Activated naive CD8-positive, alpha-beta T cell treated with anti-CD3 and anti-CD28 coated beads, Interleukin-2, amount 50 U/mL, for 16 hours (primary cell): ENCODE measurements at places on chromosomes 12 and 14.

- DNase-seq, result no peak
Measured at GRCh38 chr14:32259368-32260013, 56.4 kb upstream of the RNU6-8 start.

DNA sequence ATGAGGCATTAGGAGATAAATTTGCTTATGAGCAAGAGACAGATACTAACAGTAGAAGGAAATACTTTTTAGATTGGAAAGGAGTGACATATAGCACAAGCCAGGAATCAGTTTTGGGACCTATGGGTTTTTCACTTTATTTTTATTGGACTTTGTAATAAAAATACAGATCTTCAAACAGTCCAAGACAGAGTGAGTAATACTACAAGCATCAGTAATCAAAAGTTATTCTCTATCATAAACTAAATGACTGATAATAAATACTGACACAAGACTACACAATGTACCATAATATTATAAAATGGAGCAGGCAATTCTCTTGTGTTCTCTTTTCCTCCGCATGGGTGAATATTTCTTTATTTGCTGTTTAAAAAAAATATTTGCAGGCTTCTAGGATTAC, 85.8 kb downstream of the DERA start:
- DNase-seq, result no peak

DNA sequence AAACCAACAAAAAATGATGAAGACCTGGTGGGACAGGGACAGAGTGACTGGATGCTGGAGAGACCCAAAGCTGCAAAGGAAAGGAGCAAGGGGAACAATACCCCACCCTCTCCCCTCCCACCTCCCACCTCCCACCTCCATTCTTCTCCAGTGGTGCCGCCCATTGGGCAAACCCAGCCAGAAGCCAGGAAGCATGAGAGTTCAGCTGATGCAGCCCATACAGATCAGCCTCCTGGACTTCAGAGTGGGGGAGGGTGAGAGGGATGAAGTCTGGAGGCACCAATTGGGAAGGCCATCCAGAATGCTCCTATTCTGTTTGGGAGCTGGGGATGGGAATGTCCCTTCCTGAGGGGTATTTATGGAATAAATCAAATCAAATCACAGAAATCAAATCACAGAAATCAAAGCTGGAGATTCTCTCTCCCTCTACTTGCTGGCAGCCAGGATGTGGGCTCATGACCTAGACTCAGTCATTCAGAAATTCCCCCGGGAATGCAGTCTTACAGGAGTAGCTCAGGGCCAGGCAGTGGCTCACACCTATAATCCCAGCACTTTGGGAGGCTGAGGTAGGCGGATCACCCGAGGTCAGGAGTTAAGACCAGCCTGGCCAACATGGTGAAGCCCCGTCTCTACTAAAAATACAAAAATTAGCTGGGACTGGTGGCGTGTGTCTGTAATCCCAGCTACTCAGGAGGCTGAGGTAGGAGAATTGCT, 31.1 kb downstream of the IRF2BPL start:
- DNase-seq, result no peak

GRCh38 chr14:50020184-50020583, 96.2 kb downstream of the VCPKMT start:
- no peak for DNase-seq

DNA sequence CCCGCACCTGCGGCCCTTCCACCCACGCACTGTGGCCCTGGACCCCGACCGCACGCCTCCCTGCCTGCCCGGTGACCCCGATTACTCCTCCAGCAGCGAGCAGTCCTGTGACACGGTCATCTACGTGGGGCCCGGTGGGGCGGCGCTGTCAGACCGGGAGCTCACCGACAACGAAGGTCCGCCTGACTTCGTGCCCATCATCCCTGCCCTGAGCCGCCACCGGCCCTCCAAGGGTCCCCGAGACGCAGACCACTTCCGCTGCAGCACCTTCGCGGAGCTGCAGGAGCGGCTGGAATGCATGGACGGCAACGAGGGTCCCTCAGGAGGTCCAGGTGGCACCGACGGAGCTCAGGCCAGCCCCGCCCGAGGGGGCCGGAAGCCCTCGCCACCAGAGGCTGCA, 36.7 kb downstream of the KIF26A start:
- no peak for DNase-seq

DNA sequence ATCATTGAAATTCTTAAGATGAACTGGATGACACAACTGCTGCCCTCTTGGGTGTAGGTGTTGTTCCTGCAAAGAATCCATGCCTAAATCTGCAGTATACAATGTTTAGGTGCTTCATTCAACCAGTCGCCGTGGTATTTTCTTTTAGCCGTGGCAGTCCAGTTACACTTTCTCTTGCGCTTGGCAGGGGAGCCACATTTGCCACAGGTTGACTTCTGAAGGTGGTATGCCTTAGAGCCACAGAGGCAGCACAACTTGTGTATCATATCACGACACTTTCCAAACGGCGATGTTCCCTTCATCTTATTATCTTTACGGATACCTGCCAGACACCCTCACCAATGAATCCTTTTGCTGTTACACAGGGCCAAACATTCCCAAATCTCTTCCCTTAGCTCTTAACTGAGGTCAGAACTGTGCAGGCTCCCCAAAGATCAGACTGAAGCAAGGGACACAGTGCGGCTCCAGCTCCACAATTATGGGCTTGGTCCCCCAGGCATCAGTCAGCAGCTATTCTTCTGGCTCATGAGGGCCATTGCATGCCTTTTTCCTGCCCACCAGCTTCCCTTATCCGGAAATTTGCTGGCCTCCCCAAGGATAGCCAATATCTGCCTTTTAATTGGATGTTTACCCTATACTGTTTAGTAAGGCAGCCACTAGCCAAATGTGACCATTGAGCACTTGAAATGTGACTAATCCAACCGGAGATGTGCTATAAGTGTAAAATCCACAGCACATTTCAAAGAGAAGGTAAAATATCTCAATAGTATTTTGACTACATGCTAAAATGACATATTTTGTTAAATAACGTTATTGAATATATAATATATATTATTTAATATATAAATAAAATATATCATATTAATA, 50.7 kb downstream of the SENP1 start:
- DNase-seq, result no peak

- DNase-seq, result no peak
Measured at GRCh38 chr14:35818346-35819115, 7.6 kb upstream of the BRMS1L start.

GRCh38 chr12:116420227-116420880, 138.8 kb upstream of the MAP1LC3B2 start:
- DNase-seq, result no peak

DNA sequence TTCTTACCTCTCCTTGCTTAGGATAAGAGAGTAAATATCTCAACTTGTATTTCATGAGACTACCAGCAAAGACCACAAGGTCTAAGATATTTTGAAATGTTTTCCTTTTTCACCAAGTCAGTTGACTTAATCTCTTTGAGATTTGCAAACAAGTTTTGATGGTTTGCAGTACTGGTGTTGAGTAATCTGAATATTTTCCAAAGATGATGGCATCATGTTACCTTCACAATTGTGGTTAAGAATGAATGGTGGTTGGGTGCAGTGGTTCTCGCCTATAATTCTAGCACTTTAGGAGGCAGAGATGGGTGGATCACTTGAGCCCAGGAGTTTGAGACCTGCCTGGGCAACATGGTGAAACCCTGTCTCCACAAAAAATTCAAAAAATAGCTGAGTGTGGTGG, 225.7 kb downstream of the TMTC2 start:
- DNase-seq, result no peak

DNA sequence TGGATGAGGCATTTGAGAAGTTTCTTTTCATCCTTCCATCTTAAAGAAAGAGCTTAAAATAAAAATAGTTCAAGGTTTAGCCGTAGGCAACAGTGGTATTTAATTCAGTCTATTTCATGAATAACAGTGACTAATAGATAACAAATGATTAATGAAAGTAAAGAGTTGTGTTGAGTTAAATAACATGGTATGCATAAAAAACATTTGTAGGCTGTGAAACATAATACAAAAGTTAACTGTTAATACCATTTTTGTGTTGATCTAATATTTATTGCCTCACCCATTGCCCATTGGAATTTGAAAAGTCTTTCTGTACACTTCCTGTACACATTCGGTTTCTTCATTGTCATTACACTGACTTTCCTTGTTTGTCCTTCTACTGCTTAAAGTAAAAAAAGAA, 108.6 kb upstream of the PDE3A start:
- DNase-seq, result no peak

- no peak for DNase-seq
Measured at GRCh38 chr12:105955976-105956375, 182.8 kb downstream of the NUAK1 start.

DNA sequence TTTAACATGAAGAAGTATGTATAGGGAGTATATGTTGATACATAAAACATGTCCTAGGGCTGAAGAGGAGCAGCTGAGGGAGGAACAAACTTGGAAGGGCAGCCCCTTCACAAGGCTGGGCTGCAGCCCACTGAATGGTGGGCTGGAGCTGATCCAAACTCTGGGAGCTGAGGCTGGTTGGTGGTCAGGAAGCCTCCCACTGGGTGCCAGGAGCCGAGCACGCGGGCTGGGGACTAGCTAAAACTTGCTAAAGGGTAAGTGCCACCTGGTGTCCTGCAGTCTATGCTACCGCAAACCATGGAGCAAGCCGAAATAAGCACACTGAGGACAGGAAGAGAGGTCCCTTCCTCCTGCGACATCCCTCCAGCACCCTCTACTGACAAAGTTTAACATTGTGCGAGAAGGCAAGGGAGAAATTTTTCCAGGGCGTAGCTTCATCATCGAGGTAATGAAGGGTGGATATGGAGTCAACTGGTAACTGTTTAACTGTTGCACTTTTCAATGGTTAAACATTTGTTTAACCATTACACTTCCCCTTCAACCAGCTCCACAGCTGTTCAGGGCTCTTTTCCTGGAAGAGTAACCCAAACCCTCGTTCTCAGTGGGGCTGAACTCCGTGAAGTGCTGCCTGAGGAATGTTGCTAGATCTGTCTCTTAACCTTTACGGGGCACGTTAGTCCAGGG, 42.2 kb downstream of the EGLN3 start:
- no peak for DNase-seq

DNA sequence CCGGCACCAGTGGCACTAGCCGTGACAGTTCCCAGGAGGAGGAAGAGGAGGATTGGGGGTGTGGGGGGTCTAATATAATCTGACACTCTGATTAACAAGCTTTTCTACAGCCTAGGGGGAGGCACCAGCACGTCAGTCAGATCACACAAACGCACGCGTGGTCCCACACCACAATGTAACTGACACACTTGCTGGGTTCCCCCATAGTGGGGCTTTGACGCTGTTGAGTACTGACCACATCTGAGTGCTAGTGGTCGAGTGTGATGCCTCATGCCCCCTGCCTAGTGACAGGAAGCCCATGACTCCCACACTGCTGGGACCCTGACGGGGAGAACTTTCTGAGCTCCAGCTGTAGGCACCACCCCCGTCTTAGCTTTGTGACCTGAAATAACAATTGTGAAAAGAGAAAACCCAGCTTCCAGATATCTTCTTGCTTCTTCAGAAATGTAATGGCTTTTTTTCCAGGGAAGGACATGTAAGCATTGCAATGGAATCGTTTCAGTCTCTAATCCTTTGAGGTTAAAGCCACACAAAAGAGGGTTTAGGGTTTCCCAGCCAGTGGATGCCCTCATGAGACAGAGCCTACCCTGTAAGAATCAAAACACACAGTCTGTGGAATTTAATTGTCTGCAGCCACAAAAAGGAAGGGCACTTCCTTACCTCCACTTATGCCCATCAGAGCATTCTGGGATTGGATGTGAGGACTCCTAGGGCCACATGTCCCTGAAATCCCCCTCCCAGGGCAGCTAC, 183.9 kb downstream of the PIWIL1 start:
- DNase-seq, result no peak

- no peak for DNase-seq
Measured at GRCh38 chr14:77206877-77207389, 25.3 kb downstream of the TMEM63C start.

GRCh38 chr12:111645433-111645832, 40.3 kb downstream of the BRAP start:
- DNase-seq, result no peak

DNA sequence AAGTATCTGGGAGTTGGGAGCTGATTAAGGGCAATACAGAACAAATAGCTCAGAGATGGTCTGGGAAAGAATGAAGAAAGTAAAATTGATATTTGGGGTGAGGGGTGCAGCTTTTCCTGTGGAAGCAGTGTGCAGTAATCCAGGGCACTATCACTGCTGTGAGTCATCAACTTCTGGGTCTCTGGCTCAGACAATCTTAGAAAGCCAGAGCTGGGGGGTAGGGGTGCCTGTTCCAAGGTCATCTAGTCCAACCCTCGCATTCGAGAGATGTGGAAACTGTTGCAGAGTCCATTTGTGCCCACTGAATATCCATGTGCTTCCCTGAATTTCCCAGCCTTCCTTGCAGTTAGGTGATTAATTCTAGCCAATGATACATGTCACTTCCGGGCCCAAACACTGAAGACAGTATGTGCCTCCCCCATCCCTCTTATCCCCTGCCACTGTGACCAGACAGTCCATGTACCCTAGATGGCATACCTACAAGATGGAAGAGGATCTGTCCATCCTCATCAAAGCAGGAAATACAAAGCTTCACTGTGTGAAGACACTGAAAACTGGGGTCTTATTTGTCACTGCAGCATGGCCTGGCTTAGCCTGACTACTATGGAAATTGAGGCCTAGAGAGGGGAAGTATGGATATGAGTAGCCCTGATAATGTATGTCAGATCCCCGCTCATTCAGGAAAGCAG, 51.9 kb downstream of the ZFP36L1 start:
- no peak for DNase-seq

DNA sequence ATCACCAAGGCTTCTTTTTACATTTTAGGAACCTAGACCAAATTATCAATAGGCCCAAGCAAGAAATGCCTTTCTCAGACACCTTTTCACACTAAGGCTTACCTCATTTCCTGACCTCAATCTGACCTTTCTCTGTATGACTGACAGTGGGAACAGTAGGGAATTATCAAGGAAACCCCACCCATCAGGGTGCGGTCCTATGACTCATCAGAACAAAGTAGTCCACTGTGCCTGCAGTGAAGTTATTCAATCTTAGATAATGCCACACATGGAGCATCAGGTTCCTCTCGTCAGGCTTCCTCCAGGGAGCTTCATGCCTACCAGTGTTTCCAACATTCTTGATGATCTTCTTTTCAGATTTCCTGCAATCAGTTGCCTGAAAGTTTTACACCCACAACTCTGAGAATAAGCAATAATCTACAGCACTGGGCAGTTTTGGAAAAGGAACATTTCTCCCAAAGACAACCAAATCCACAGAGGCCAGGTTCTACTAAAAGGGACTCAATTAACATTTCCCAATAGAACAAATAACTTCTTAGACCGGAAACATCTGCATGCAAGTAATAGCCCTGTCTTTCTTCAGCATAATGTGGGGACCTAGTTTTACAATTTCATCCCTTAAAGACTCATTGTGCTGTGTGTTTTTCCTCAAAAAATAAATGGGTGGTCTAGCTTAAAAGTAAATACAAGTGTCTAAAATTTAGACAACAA, 35.9 kb upstream of the TMTC2 start:
- no peak for DNase-seq

DNA sequence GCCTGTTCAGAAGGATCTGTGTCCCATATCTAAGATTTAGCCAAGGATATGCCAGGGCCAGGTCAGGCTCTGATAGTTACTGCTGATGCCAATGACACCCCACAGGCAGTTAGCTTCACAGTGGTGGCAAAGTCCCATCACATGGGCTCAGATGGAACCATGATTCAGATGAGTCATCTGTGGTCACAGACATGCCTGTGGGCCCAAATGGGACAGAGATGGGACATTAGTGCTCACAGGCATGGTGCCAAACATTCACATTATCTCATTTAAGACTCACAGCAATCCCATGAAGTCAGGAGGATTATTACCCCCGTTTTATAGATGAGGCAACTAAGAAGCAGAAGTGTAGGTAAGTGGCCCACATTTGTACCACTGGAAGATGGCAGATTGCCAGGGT, 207.8 kb downstream of the DPF3 start:
- no peak for DNase-seq

- no peak for DNase-seq
Measured at GRCh38 chr14:103540821-103541708, 12.1 kb downstream of the TRMT61A start.
